ENCODE measurements at places on chromosomes 3 and 15.
A peak's percentile ranks its signal among the peaks of the same experiment; 100 is the strongest.

DNA sequence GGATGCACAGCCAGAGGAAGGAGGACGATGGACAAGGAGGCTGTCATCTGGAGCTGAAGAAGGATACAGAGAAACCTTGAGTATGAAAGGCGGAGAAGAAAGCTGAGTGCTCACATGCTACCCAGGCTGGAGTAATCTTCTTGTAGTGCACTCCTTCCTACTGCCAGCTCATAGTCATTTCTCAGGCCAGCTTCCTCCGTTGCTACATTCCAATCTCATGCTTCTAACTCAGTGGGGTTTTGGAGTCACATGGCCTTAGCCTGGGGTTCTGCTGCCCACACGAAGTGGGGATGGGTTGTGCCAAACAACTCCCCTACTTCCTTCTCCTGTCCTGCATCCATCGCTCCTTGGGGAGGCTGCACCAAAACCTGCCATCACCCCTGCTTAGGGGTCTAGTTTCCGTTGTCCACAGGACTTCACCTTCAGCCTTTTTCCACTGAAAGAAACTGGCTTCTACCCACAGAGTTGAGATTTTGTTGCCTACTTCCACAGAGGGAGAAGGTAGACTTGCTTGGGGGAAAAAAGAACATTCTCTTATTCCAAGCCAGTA, 239.9 kb downstream of the EPHB1 start:
- no peak for DNase-seq

GRCh38 chr3:22360970-22361369, 610.0 kb upstream of the ZNF385D start:
- DNase-seq, result no peak

GRCh38 chr3:50162034-50162883, 7.1 kb downstream of the SEMA3F start:
- DNase-seq, result no peak

DNA sequence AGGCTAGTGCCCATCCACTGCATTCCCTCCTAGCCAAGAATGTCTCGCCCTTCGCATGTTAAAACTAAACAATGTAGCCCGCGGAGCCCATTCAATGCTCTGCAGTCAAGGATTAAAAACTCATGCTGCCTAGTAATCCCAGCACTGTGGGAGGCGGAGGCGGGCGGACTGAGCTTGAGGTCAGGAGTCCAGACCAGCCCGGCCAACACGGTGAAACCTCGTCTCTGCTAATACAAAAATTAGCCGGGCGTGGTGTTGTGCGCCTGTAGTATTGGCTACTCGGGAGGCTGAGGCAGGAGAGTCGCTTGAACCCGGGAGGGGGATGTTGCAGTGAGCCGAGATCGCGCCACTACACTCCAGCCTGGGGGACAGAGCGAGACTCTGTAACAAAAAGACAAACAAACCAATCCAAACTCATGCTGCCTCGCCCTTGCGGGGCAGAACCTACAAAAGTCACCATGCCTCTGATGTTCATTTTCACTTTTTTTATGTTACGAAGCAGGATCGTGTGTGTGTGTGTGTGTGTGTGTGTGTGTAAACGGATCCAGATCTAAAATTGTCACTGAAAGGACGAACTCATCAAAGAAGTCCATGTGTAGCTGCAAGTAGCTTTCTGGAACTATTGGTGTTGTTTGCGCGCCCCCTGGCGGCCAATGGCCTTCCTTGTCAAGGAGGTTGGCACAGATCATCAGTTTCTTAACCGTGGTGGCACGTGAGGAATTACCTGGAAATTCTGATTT, 54.8 kb upstream of the SPESP1 start:
- DNase-seq, result peak; percentile 93

DNA sequence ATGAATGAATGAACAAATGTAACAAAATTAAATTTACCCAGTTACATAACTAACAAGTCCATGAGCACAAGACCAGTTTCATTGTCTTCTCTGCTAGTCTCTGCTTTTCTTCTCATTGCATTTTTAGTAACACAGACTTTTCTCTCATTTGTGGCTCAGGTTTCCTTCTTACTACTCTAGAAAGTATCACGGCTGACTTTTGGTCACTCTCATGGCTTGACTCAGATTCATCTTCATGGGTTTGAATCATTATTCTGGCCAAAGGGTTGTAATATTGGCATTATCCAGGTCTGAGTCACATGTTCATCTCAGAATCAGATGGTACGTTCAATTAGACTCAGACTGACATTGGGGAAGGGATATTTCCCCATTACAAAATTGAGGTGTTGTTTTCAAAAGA, 121.5 kb upstream of the SATB1 start:
- no peak for DNase-seq

DNA sequence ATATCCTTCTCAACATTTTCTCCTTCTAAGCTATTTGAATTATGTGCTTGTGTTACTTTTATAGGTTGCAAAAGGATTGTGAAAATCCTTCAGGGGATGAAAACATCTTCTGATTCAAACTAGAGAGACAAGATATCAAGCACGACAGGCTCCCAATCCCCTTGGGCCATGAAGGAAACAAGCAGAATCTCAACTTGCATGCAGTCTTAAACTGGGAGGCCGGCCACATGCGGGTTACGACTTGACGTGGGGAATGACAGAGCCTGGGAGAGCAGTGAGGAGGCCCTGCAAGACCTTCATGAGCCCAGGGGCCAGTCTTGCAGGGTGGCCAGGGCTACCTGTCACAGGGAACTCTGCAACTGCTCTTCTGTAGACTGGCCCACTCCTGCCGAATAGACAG, 94.4 kb downstream of the SCN11A start:
- DNase-seq, result no peak

- DNase-seq, result no peak
Measured at GRCh38 chr3:148106062-148106461, 591.6 kb upstream of the AGTR1 start.

GRCh38 chr3:180409883-180410282, 192.1 kb upstream of the TTC14 start:
- DNase-seq, result no peak

DNA sequence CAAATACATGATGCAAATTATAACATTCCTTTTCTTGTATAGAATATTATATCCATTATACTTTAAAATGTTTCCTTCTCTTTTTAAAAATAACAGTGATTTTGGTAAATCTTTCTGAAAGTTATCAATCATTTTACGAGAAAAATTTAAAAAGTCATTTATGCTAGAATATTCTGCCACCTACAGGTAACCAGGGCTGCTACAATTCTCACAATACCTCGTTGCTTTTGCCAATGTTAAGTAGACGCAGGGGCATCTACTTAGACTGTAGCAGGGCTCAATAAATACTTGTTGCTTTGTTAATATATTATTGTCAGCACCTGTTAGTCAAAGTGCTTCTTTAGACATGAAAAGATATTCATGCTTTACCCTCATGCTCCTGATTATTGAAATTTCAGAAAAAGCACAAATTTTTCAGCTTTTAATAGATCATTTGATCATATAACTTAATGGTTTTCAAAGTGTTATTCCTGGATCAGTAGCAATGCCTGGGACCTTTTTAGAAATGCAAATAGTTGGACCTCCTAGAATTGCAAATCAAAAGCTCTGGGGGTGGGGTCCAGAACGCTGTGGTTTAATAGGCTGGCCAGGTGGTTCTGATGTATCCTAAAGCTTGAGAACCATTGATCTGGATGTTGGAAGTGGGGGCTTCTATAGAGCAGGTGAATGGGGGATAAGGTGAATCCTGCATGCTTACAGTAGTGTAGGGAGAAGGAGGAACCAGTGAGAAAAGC, 223.6 kb upstream of the PDZRN3 start:
- no peak for DNase-seq

DNA sequence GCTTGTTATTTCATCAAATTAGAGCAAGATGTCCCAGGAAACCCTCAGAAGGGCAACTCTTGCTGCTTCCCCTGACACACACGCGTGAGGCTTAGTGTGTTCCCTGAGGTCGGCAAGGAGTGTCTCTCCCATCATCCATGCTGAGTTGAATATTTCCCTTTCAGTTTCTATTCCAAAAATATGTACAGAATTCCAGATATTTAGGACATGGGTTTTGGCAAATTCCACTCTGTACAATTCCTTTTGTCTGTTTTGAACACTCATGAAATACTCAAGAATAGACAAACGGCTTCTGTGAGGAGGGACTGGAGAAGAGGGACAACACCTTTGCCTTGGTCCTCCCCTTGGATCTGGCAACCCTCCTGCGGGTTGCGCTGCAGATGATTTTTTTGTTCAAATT, 138.0 kb downstream of the DUT start:
- DNase-seq, result no peak

DNA sequence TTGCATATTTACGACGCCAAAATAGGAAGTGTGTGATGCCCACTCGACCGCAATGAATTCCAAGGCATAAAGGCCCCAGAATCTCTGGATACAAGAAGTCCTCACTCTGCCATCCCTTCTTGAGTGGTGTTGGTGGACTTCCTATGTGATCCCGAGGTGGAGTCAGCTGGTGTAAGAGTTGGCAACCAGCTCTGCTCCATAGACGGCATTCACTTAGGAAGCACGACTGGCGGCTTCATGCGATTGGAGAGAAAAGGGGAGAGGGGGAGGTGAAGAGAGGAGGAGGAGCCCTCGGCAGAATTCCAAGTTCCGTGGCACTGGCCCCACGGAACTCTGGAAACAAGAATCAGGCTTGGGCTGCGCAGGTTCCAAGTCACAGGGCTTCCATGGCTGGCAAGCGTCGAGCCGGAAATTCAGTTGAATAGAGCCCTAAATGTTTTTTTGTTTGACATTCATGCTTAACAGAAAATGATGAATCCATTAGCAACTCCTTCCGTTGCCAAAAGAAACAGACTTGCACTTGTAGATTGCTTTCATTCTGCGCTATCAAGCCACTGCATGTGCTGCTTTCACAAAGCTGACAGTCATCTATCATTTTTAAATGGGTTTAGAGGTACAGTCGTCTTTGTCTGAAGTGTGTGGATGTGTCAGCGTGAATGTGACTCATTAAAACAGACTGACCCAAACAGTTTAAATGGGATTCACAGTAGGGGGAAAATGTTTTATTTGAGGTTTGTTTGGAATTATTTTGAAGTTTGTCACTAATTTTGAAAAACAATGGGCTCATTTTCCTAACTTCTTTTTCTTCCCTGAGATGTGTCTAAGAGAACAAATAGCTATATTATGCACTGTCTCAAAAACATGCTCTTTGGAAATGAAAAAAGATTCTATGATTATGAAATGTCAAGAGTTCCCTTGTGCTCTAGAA, 428.3 kb upstream of the ATP11B start:
- DNase-seq, result no peak

GRCh38 chr3:111728566-111728935, 130.5 kb upstream of the PHLDB2 start:
- DNase-seq, result no peak

- DNase-seq, result no peak
Measured at GRCh38 chr3:196842567-196843434, 24.9 kb upstream of the SENP5 start.

DNA sequence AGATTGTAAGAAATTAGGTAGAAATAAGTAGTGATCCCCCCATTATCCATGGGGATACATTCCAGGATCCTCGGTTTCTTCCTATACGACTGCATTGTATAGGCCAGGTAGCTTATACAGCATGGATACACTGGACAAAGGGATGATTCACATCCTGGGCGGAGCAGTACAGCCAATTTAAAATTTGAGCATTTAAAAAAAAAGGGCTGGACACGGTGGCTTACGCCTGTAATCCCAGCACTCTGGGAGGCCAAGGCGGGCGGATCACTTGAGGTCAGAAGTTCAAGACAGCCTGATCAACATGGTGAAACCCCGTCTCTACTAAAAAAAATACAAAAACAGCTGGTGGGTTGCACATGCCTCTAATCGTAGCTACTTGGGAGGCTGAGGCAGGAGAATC, 976 bp upstream of the ARGFX start:
- DNase-seq, result no peak

- peak; percentile 64 for DNase-seq
Measured at GRCh38 chr3:136929977-136930670, 27.7 kb upstream of the IL20RB start.

DNA sequence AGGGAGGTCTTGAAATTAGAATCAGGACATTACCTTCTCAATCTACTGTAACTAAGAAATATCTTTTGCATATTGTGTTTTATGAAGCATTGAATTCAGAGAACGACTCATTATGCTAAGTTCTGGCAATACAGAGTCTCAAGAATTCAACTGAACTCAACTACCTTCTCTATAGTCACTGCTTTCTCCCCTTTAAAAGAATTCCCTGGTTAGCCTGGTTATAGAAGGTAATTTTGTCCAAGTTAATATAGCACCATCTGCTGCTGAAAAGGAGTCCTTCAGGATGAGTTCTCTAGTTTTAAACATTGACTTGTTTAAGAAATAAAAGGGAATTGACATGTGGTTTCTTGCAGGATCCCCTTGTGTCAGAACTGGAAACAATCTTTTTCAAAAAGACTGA, 60.2 kb downstream of the IL16 start:
- DNase-seq, result no peak

DNA sequence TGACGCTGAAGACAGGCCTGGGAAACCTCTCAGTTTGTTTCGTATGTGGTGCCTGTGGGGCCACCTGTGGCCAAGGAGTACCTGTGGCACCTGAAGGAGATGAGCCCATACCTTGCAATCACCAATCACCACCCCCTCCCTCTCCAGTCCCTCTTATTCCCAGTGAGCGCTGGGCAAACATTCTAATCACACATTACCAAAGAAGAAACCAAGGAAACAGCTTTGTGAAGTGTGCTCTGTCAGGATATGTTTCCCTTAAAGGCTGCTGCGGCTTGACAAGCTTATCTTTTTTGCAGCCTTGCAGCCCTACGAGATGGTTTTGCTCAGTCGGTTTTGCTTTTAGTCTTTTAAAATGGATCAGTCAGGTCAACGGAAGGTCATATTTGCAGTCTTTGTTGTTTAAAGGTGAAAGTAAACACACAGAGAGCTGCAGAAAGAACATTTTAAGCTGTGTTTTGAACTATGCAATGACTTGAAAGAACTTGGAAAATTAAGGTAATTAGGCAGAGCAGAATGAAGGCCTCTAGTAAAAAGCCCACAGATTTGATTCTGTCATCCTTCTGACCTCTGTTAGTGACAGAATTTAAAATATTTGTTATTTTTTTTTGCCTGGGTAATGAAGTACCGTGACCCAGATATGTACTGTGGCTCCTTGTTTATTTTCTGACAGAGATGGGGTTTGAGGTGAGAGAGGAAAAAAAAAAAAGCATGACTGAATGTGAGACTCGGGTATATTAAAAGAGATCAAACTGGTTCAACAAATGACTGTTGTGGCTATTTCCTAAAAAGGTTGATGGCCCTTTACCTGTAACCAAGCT, 461.4 kb downstream of the NSUN3 start:
- no peak for DNase-seq

GRCh38 chr3:37499061-37499785, 324.8 kb upstream of the LRRFIP2 start:
- DNase-seq, result no peak

- DNase-seq, result no peak
Measured at GRCh38 chr3:192229866-192230265, 497.5 kb downstream of the FGF12 start.

DNA sequence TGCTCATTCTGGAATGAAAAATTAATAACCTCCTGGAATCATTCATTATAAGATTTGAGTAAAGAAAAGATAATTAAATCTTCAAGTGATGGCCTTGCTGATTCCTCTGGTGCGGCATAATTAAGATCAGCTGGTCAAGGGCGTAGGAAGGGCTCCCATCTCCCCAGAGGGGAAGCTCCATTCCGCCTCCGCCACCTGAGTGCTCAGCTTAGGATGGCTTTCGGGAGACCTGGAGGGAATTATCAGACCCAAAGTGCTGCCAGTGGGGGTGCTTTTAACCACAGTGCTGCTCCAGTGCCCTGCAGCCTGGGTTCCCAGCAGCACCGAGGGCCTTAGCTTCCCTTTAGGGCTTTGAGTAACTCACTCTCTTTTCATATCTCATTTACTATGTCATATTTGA, 556.6 kb upstream of the RGMA start:
- DNase-seq, result no peak
